Kidney epithelial cell (primary cell): ENCODE measurements at places on chromosomes 12 and 14. TPM values are rescaled to one million over a fixed set of nuclear protein-coding genes. Genes with fewer than 3 reads are reported as not detected.
A peak's percentile ranks its signal among the peaks of the same experiment; 100 is the strongest.

CCDC177 gene
- under 0.01 and 0.13 TPM in 2 replicates for total RNA-seq

ALG10B gene
- 3.3 and 3.9 TPM in 2 replicates for total RNA-seq

CLEC7A gene
- 0.07 and 0.13 TPM in 2 replicates for total RNA-seq

TMEM233 gene
- total RNA-seq: 0.62 and 1.5 TPM in 2 replicates

KRT74 gene
- not detected in 2 replicates for total RNA-seq

AJUBA gene
- 87.2 and 90.8 TPM in 2 replicates for total RNA-seq

DNA sequence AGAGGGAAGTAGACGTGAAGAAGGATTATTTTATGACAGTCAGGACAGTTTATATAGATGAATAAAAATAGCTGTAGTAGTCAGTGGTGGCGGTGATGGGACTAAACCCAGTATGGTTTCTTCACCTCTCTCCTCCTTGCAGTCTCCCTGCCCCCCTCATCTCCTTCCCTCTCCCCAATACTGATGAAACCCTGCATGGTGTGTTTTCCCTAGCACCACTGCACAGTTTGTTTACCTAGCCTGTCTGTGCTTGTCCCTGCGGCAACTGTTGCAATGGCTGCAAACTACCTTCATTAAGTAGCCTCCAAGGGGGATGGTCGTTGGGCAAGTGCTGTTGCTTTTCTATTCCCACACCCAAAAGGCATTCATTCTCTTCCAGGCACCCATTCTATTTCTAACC, 14.7 kb downstream of the PCBP2 start:
- DNase-seq: no peak

DNA sequence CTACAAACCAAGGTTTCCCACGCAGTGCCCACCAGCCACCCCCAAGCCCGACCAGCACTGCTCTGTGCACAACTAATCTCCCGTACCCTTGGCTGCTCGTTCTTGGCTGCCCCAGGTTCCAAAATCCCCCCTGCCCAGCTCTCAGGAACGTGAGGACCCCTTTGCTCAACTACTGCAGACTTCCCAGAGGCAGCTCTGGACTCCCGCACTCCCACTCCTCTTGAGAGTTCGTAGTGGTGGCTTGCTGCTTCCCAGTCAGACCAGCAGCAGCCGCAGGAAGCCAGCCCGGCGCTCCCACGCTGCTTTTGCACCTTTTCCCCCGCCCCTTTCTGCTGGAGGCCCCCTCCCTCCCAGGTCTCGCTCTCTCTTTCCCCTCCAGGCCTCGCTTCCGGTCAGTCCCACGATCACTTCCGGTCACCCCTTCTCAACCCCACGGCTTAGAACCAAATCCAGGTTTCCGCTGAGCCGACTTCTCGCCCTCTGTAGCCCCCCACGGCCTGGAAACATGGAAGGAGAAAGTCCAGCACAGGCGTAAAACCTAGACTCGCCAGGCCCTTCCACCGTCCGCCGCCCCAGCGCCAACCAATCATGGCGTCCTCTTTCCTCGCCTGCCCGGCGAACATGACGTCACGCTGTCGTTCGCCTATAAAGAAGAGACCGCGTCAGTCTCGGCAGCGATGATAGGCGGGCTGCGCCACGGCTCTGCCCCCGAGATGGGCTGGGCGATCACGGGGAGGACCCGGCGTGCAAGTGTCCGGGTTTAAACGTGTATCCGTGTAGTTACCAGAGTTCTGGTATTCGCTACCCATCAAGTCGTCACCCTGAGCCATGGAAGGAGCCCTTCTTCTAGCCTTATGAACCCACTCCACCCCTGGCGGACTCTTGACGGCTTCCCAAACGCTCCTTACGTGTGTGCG, at the start of gene TFCP2:
Gene TFCP2, minus strand, starts transcription at position 621 of the 917 bp plus-strand sequence. CDS start 713 bp downstream, outside the sequence.
- DNase-seq: peak; percentile 84

DNA sequence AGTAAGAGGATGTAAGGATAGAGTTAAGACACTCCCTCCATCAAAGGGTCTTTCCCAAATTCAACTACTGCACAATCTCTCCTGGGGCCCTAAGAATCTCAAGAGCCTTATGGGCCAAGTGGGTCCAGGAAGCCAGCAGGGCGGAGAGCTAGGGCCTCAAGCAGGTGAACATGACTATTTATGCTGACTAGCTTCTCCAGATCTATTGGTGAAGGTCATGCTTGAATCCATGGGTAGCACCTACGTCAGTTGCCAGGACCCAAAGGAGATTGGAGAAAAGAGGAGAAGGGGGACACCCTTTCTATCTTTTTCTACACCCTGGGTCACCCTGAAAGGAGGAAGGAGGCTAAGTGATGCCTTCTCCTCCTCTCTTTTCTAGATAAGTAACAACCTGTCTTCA, 534.2 kb upstream of the MIS18BP1 start:
- DNase-seq: no peak

DNA sequence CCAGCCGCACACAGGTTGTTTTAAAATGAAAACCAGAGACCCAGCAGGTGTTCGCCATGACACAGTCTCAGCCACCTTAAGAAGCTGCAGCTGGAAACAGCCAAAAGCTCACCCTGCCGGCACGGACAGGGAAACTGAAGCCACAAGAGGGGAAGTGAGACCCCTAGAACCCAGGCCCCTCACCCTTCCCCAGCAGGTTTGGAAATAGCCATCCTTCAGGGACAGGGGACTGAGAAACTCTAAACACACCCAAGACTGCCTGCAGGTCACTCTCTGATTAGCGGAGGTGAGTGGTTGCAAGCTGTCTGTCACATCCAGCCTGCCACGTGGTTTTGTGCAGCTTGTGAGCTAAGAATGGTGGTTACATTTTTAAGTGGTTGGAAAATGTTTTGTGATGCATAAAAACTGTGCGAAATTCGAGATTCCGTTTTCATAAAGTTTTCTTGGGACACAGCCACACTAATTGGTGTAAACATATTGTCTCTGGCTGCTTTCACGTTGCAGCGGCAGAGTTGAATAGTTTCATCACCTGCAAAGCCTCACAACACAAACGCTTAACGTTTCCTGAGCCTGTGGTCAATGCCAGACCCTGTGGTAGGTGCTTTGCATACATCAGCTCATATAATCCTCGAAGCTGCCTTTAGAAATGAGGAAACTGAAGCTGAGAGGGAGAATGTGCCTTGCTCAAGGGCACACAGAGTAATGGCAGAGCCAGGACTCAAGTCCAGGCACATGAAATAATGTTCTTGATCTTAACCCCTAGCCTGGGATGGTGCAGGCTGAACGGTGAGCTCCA, 1.7 kb upstream of the SELPLG start:
- DNase-seq: no peak

DNA sequence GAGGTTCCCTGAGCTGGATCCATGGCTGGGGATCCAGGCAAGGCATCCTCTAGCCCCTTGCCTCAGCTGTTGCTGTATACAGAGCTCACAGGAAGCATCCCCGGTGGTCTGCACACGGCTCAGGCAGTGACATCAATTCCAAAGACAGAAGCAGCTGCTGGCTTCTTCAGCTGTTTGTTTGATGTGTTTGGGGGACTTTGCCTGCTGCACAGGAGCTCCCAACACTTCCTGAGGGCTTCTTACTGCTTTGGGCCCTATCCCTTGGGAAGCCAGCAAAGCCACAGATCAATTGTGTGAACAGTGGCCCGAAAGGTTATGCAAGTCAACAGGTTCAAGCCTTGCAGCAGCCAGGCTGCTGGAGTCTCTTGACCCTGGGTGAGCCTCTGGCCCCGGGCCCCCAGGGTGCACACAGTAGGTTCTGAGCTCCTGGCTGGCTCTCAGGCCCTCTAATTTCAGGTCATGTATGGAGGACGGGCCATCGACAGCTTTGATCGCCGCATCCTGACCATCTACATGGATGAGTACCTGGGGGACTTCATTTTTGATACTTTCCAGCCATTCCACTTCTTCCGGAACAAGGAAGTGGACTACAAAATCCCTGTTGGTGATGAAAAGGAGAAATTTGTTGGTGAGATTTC, 42.6 kb downstream of the CCDC92 start:
- no peak for DNase-seq

GRCh38 chr12:54427106-54427505, 8.0 kb upstream of the ITGA5 start:
- no peak for DNase-seq

DNA sequence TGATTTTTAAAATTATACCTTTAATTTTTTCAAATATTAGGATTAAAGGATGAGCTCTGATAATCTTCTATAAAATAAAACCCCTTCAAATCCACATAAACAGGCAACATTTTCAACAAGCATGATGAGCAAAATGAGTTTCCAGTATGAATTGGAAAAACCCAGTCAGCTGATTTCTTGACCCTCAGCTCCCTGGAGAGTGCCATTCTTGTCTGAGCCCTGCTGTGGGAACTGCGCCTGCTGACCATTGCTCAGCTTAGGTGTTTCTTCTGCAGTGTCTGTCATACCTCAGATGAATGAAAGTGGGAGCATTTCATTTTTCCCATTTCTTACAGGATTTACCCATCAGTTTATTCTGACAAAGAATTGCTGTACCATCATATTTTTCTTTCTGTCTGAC, 27.6 kb downstream of the MAPKAPK5 start:
- no peak for DNase-seq

GRCh38 chr12:124831590-124831989, 32.1 kb downstream of the SCARB1 start:
- no peak for DNase-seq

GRCh38 chr12:125797421-125798175, 732.4 kb downstream of the AACS start:
- peak; percentile 0 for DNase-seq

DNA sequence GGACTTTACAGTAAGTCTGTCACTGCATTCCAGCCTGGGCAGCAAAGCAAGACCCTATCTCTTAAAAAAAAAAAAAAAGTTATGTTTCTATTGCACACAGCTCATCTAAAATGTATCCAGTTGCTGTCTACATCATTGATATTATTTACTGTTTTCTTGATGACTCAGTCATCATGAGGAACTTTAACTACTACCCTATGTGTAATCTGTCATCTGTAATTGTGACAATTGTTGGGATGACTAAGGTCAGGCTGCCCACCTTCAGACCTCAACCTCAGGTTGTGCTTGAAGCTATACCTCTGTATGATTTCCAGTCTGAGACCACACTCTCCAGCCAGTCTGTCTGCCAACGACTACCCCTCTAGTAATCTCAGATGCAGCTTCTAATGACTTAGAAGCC, 15.3 kb downstream of the PPP1R13B start:
- DNase-seq: no peak

DNA sequence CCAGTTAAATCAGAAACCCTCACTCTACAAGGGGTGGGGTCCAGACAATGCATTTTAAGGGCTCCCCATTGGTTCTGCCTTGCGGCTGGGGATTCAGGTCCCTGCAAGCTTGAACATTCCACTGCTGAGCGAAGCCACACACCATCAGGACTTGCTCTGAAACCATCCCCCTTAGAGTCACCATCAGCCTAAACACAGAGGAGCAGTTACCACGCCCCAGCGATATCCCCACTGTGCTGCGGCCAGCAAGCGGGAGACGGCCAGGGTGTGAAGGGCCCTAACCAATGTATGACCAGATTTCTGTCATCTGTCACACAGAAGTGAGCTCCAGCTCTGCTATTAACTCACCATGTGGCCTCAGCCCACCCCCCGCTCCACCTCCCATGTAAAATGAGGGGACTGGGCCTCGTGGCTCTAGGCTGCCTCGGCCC, 29.7 kb downstream of the CCDC88C start:
- no peak for DNase-seq

DNA sequence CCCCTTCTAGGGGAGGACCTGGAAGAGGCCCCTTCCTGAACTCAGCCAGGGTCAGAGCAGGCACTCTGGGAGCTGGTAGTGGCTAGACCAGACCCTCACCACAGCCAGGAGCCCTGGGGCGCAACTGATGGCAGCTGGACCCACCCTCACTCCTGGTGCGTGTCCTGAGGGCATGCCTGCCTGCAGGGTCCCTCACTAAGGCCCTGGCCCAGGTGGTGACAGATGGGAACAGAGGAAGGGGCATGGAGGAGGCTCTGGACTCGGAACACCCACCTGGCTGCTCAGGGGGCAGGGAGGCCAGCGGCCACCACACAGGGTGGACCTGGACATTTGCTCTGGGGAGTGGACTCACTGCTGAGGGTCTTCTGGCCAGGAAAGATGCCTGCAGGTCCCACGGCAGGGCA, 342.2 kb upstream of the SFSWAP start:
- no peak for DNase-seq

DNA sequence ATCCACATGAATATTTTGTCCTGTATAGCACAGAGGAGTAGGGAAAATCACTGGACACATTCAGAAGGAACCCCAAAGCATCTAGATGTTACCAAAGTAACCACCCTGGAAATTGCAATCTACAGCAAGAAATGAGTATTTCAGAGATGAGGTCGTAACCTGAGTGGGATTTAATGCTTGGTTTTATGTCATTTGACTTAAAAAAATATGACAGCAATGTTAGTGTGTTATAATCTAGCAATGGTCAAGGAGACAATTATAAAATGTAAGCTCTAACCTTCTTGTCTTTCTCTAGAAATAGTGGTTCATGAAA, 256.6 kb downstream of the NAV3 start:
- no peak for DNase-seq

- DNase-seq: peak; percentile 92
These were observed 3.0 kb upstream of the METTL17 start for GRCh38 chr14:20986811-20987210.

DNA sequence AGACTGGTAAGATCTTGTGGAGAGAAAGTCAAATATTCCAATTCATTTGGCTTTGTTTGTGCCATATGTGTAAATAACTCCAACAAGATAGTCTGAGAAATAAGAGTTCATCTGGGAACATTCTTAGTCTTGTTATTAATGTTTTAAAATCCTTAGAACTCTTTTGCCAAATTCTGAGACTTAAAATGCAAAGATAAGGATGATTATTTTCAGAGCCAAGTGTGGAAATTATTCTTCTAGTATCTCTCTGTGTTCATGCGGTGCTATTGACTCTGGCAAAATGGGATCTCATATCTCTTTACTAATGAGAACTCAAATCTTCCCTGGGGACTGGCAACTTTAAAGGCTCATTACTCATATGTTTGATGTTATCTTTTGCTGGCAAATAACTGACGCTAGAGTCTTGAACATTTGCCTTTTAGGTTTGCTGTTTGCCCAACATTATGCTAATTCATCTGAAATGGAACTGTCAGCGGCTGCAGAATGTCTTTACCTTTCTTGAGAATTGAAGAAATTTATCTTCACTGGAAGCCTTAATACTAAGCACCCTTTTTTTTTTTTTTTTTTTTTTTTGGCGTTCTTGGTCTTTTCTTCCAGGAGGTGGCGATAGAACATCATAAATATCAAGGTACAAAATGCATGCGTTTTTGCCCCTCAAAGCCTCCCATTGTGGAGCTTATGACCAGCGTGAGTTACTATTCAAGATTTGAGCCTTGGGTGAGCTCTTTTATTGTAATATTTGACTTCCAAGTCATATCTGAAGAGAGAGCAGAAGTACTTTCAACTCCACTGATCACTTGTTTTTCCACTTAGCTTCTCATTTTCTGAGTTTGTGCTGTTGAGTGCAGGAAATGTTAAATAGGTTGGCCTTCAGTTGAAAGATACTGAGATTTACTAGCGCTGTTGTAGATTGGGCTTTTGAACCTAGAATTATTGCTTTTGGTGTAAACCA, 86.5 kb downstream of the CAND1 start:
- DNase-seq: no peak
